ENCODE measurements at places on chromosomes 2 and 18.

- no peak for DNase-seq
Observed at GRCh38 chr2:220071696-220072095, 444.3 kb downstream of the SLC4A3 start.

DNA sequence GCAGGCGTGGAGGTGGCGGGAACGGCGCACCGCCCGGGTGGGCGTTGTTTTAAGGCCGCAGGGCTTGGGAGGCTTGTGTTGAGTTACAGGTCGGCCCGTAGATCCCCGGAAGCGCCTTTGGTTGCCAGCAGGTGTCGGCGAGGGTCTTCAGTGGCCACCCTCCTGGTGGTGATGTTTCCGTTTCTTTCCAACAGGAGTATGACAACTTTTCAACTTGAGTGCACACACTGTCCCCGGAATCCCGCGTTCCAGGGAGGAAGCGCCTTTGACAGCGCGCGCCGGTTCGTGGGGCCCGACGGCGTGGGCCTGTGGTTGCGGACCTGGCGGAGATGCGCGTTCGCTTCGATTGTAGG, 1.0 kb upstream of the HDAC4 start:
- no peak for DNase-seq

DNA sequence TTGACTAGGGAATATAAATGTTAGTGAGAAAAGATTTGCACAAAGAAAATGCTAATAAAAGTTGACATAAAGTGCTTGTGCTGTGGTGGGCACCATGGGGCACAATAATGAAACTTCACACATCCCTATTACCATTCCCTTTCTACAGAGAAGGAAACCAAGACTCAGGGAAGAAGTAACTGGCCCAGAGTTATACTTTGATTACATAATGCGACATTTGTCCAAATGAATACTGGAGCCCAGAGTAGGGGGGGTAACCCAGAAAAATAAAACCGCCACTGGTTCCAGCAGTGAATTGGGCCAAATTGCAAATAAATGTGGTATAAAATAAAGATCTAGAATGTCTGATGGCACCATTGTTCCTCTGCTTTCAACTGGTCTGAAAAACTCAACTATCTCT, 106.1 kb upstream of the PPP1CB start:
- no peak for DNase-seq

GRCh38 chr18:70181015-70181414, 24.5 kb downstream of the RTTN start:
- DNase-seq, result no peak

GRCh38 chr18:36158266-36158867, 28.7 kb downstream of the ELP2 start:
- DNase-seq, result no peak

DNA sequence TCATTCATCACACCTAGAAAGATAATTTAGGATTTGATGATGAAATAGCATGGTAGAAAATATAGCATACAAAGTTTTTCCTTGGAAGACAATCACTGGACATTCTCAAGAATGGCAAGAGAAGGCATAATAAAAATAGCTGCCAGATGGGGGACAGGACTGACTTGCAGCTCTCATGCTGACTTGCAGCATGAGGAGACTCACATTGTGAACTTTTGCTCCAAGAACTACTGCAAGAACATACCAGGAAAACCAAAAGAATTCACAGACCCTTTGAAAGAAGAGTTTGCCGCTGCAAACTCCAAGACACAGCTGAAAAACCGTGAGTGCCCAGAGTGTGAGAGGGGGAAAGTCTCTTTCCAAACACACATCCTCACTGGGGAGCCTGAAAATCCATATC, 47.0 kb downstream of the CRYGD start:
- DNase-seq, result no peak

- DNase-seq, result no peak
Observed at GRCh38 chr2:26542676-26543505, 65.0 kb upstream of the OTOF start.

GRCh38 chr2:134690629-134691215, 28.1 kb downstream of the TMEM163 start:
- DNase-seq, result no peak

- DNase-seq, result no peak
Observed at GRCh38 chr2:36296798-36297197, 58.8 kb upstream of the CRIM1 start.

GRCh38 chr18:45059695-45060094, 379.0 kb downstream of the SETBP1 start:
- no peak for DNase-seq

- no peak for DNase-seq
Observed at GRCh38 chr2:206881708-206882410, 57.5 kb upstream of the CPO start.

- no peak for DNase-seq
Observed at GRCh38 chr2:123362671-123363440, 662.2 kb upstream of the CNTNAP5 start.

DNA sequence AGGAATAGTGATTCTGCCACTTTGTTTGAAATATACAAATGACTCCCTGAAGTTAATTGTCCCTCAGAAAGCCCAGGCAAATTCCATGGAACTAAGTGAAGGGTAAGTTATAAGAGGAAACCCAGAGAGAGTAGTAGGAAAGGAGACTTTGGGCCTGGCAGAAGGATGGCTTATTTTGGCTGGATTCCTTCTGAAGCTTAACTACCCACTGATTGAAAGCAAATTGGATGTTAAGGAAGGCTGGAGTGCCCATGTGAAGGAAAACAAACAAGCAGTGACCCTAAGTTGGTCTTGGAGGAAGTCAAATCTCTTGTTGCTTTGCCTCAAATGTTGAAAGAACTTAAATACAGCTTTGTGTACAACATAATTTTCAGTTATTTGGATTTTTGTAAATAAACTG, 1106.4 kb upstream of the ZEB2 start:
- DNase-seq, result no peak

GRCh38 chr18:57834616-57835015, 31.5 kb upstream of the ATP8B1 start:
- DNase-seq, result no peak

DNA sequence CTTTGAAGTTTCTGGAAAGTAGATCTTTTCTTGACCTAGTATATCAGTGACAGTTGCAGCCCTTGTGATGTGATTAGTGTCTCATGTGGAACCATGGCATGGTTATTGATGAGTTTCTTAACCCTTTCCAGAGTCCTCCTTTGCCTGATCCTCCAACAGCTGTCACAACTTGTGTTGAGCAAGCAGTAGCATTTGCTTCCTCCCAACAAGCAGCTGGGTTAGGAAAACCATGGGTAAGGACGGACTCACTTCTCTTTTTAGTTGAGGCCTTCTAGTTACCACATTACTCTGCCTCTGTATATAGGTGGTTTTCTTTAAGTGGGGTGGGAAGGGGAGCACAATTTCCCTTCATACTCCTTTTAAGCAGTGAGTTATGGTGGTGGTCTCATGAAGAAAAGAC, 96.3 kb downstream of the XRCC5 start:
- DNase-seq, result no peak

DNA sequence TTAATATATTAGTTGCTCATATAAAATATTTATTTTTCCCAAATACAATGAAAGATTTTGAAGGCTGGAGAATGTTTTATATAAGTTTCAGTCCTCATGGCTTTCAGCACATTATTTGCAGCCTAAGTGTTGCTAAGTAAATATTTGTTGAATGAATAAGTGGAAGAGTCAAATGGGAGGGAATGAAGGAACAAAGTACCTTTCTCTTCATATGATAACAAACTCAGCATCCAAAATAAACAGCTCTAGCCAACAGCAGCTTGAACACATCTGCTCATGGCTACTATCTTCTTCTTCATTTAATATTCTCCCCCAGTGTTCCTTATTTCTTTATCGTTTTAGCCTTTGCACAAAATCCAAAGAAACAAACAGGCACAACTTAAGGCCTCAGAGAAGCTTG, 385.2 kb upstream of the PIK3C3 start:
- no peak for DNase-seq

DNA sequence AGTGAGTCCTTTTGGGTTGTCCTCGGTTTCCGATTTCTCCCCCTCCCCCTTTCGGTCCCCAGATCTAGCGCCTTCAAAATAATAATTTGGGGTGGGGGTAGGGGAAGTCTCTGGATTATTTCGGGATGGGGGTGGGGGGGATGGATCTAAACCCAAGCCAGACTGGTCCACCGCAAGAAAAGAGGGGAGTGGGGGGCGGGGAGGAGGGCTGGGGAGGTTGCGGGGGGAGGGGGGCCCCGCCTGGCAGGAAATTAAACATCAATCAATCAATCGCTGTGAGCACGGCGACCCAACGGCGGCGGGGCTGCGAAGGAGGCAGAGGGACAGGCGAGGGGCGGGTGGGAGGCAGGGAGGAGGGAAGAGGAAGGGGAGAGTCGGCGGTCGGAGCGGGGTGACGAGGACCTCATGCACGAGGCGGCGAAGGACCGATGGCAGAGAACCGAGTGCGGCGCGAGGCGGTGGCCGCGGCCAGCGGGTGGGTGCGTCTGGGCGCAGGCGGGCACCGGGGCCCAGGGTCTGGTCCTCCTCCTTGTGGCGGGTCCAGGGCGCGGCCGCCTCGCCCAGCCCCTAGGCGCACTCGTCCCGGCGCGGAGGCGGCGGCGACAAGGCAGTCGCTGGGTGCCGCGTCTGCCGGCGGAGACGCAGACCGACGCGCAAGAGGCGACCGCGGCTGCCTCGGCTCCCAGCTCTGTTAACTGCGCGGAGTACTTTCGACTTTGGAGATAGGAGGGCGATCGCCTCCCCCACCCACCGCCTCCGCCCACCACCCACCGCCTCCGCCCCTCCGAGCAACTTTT, 468 bp upstream of the SATB2 start:
- DNase-seq, result no peak

- no peak for DNase-seq
Observed at GRCh38 chr2:240107477-240107796, 28.7 kb downstream of the COPS9 start.

DNA sequence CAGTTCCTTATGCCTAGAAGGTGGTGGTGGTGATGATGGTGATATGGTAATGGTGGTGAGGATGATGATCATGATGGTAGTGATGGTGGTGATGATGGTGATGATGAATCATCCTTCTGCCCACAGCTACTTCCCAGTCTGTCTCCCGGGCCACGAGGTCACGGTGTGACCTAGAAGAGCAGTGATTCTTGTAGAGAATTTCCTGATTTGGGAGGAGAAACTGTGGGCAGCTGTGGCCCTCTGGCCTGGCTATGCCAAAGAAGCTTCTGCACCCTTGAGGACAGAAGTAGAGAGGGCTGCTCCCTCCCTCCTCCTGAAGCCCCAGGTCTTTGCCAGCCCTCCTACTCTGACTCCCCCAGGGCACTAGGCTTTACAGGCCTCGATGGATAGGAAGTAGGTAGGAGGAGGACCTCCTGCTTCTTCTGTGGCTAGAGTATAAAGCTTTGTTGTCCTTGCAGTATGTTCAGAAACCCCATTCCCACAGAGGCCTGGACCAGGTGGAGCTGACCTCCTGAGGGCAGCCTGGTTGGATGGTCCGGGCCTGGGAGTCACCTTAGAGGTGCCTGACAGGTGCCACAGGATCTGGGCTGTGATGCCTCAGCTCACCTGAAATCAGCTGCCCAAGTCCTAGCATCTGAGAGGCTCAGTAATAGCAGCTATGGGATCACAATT, 57.9 kb upstream of the EPAS1 start:
- DNase-seq, result peak; percentile 30

DNA sequence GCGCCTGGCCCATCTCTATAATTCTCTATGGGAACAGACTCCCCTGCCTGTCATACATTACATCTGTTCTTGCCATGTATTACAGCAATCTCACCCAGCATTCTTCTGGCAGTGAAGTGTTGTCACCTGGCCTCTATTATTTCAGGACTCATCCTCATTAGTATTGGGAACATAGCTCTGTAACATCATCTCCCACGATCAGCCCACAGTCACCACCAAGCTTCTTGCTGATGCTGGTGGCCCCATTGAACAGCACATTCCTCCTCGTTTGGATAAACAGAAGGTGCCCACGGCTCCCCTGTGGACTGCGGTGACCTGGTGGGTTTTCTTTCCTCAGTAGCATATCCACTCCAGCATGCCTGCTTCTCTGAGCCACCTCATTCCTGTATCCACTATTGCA, 21.5 kb downstream of the CHCHD5 start:
- no peak for DNase-seq

GRCh38 chr2:112483042-112483473, 1.1 kb downstream of the TTL start:
- DNase-seq, result peak; percentile 16

DNA sequence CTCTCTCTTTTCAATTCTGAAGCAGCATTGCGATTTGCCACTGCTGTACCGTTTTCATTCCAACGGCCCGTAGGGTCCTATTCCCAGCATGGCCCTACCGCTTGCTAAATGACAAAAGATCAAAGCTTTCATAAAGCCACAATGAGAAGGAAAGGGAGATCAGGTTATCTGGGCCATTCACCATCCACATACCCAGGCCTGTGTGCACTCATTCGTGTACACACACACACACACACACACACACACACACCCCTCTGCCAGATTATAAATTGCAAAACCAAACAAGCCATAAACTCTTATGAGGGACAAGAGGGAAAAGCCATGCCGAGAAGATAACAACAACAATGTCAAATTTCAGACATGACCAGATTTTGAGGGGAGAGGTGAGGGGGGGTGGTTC, 282.3 kb downstream of the BCL11A start:
- DNase-seq, result no peak

GRCh38 chr2:241797441-241798080, 11.4 kb upstream of the NEU4 start:
- peak; percentile 2 for DNase-seq

DNA sequence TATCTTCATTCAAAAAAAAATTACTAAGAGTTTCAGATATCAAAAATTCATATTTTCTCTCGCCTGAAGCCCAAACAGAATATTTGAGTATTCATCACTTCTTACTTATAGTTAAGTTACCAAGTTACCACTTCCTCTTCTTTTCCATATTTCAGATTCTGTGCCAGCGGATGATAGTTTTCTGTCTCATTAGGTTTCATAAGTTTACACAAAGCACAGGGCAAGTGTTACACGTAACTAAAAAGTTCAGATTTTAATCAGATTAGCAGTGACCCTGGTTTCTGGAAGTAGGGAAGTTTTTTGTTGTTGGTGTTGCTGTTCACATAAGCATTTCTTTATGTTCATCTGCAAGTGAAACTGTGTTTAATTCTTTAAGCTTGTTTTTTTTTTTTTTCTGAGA, 10.2 kb downstream of the AFTPH start:
- DNase-seq, result no peak

DNA sequence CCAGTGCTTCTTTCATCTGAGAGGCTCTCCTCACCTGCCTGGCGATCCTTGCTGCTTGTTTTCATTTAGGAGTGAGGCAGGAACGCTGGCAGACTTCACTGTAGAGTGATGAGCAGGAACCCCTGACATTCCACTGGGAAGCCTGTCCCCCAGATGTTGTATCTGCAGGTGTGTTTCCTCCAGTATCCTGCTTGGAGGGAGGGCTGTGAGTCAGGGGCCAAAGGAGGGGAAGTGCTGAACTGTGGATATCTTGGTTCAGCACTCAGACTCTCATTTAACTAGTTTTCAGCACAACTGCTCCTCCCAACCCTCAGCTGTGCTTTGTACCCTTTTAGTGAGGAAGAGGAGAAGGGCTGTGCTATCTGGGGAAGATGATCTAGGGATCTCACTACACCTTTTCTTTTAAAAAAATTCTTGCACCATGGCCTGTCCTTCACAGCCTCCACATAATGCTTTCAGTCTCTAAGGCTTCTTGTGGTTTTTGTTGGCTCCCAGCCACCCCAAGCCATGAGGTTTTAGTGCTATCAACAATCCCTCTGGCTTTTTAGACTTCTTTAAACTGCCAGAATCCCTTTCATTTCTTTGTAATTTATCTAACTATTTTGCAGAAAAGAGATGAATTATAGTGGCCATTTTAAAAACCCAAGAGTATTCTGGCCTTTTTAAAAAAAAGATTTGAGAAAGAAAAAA, 11.2 kb downstream of the ANKAR start:
- no peak for DNase-seq

GRCh38 chr18:11981192-11981542, at the start of gene IMPA2:
Gene IMPA2, plus strand, starts transcription at chr18:11981507. Its CDS starts 163 bp downstream, at chr18:11981670.
- peak; percentile 98 for DNase-seq

All from stimulated activated naive CD8-positive, alpha-beta T cell treated with anti-CD3 and anti-CD28 coated beads, Interleukin-15, Interleukin-2, amounts not matched to agents 100 U/mL and 50 U/mL, for 24 hours (primary cell).